Activated CD4-positive, alpha-beta T cell treated with anti-CD3 and anti-CD28 coated beads, Interleukin-2, Interleukin-4, amounts not matched to agents 100 ng/mL and 50 ng/mL, durations not matched to agents 16 hours and 8 hours (primary cell): ENCODE measurements at places on chromosomes 3 and 15.

- DNase-seq: no peak
These were observed 135.1 kb downstream of the HCN4 start for GRCh38 chr15:73233623-73234022.

DNA sequence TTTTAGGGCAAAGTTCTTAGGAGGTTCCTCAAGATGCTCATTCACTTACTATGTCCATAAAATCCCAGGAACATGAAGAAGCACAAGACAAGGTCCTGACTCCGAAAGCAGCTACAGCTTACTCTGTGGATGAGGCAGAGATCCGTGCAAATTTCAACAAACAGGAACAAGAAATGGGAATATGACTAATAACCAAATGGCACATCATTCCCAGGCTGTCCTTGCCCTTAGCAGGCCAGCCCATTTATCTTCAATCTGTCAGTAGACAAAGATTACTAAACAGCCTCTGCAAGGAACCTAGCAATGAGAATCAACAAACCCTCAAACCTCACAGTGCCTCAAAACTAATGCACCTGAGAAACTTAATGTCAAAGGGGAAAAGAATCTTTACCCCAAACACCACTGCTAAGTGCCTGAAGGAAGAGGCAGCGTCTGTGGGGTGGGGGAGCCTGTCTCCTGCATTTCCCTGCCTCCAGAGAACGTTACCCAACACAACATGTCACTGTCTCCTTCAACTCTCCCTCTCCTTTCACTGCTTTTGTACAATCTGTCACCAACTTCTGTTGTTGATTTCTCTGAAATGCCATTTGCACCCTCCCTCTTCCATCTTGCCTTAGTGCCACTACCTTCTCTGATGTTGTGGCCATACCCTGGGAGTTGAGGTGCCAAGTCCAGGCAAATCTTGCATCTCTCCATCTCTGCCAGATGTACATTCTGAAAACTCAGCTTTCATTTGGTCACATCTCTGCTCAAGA is 4.8 kb downstream of the TNFAIP8L3 start:
- no peak for DNase-seq

DNA sequence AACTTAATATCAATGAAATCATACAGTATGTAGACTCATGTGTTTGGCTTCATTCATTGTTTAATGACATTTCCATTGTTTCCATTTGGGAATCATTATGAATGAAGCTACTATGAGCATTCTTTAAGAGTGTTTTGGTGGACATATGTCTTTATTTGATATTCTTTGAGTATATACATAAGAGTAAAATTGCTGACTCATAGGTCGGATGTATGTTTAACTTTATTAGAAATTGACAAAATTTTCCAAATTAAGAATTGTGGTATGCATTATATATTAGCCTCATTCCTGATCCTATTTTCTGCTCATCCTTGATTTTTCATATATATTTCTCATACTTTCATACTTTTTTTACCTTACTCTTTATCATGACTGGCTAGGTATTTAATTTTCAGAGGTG is 28.7 kb upstream of the CMC1 start:
- DNase-seq: no peak

GRCh38 chr3:10483686-10484345 is 21.6 kb downstream of the ATP2B2 start:
- DNase-seq: no peak
